ENCODE measurements at places on chromosomes 2 and 18.

DNA sequence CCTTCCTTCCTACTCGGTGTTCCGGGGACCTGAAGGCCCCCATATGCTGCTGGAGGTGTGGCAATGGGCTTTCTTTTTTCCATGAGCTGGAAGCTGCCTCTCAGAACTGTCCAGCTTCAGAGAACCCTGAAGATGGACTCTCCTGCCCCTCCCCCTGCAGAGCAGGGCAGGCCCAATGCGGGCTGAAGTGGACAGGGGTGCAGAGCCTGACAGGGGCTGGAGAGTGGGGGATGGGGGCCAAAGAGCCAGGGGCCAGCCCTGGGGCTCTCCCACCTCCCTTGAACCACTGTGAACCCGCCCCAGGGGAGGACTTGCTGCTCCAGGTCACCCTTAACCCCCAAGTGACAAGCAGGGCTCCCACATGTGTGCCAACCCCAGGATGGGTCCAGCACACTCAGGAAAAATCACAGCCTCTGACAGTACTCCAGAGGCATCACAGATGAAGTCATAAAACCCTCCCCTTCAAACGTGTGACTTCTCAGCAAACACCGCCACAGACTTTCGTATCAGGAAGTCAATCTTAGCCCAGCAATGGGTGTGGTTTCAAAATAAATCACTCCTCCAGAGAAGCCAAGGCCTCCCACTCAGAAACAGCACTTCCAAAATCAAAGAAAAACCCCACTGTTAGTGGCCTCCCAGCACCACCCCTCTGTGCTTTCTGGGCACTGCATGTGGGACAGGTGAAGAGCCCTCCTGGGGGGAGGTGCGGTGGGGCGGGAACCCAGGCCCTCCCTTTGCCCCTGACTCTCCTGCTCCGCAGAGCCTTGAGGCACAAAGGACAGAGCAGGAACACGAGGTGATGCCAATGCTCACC, 135.8 kb downstream of the HDAC4 start:
- DNase-seq: peak; percentile 84

DNA sequence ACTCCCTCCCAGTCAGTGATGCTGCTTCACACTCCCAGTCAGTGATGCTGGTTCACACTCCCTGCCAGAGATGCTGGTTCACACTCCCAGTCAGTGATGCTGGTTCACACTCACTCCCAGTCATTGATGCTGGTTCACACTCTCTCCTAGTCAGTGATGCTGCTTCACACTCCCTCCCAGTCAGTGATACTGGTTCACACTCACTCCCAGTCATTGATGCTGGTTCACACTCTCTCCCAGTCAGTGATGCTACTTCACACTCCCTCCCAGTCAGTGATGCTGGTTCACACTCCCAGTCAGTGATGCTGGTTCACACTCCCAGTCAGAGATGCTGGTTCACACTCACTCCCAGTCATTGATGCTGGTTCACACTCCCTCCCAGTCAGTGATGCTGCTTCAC, 34.3 kb upstream of the KCNG2 start:
- DNase-seq: no peak

- no peak for DNase-seq
These were observed 663.9 kb upstream of the CHAC2 start for GRCh38 chr2:53103679-53104078.

GRCh38 chr2:30981510-30981909, 156.7 kb downstream of the GALNT14 start:
- DNase-seq: no peak

GRCh38 chr18:72878143-72878542, 10.4 kb upstream of the NETO1 start:
- DNase-seq: no peak

DNA sequence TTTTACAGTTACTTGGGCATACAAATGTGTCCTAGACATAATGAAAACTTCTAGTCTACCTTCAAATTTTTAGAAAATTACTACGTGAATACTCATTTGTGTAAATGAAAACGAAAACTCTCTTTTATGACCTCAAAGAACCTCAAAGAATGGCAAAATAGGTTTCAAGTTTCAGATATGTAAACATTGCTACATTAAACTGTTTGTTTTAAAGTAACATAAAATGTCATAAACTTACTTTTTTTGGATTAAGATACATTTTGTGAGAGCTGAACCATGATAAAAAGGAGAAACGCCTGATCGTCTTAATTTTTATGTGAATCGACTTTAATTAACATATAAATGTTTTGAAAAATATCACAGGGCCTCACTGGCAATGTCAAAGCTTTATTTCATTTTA, 91.4 kb downstream of the PPP1R1C start:
- DNase-seq: no peak

GRCh38 chr2:151766437-151767153, 32.3 kb upstream of the NEB start:
- no peak for DNase-seq

GRCh38 chr18:38035193-38035592, 469.6 kb upstream of the CELF4 start:
- DNase-seq: no peak

- DNase-seq: no peak
These were observed 339.4 kb downstream of the DCC start for GRCh38 chr18:52679354-52679753.

DNA sequence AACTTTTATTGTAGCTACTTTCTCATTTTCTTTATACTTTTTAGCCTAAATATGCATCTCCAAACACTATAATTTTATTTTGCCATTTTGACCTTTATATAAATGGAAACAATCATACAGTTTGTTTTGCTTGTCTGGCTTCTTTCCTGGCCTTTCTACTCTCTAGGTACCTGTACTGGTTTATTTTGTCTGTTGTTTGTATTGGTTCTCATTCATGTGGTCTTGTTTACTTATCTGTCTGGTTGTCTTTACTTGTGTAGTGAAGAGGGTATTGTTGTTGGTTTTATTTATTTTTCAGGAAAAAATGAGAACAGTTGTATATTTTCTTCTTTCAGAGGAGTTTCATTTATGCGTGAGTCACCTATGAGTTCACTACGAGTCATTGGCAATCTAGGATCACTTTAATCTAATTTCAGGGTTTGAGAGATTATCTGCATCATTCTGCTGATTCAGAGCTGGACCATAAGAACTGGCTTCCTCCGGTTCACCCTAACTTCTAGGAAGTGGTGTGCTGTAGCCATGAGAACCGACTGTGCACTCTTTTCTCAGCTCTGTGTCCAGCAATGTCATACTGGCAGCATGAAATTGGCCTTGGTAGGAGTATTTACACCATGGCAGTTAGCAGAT, 33.1 kb upstream of the HDAC4 start:
- DNase-seq: no peak

DNA sequence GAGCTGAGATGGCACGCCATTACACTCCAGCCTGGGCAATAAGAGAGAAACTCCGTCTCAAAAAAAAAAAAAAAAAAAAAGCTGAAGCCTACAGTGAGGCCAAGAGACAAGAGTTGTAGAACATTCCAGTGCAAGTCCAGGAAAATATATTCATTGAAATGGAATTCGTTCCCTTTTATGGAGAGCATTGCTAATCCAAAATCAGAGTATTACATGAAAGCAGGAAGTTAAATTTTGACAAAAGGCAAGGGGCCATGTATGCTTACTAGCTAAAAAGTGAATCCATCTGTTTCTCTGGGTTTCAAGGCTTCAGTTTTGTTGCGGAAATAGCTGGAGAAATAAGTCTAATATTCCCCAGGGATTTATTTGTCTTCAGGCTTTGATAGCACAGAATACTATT, 471.7 kb downstream of the THSD7B start:
- DNase-seq: no peak

DNA sequence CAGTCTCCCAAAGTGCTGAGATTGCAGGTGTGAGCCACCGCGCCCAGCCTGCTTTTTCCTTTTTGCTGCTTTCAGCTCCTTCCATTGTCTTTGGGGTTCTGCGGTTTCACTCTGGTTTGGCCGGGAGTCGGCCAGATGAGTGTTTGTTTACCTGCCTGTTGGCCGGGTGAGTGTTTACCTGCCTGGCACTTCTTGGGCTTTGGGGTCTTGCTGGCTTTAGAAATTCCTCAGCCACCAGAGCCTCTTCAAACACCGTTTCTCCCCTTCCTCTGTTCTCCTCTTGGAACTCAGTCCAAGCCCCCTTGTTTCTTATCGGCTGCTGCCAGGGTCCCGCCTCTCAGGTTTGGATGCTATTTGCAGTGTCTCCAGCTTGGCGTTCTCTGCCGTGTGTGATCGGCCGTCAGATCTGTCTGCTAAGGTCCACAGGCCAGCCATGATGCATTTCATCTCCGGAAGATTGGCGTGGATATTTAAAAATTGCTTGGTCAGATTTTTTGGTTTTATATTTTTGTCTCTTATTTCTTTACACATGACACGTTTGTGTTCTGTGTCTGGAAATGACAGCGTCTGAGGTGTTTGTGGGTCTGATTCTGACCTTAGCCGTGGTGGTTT, 14.2 kb upstream of the GAL3ST2 start:
- DNase-seq: peak; percentile 58

DNA sequence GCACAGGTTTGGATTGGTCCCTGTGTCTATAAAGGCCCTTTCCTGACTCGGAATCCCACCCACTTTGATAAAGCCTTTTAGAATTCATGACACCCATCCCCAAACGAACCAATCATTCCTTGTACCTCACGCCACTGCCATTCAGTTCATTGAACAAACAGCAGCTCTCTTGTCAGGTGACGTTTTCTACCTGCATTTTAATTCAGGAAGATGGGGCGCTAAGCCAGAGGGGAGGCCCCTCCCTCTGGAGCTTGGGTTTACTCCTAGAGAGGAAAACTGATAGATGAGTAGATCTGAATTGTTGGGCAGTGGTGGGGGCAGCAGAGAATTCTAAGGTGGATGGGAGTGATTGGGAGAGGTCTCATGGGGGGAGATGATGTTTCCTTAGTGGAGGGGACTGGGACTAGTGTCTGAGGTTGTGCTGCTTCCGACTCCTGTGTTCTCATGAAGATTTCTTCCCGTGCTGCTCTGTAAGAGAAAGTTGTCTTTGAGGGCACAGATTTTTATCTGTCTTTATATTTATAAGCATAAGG, 9.6 kb downstream of the RRM2 start:
- no peak for DNase-seq

DNA sequence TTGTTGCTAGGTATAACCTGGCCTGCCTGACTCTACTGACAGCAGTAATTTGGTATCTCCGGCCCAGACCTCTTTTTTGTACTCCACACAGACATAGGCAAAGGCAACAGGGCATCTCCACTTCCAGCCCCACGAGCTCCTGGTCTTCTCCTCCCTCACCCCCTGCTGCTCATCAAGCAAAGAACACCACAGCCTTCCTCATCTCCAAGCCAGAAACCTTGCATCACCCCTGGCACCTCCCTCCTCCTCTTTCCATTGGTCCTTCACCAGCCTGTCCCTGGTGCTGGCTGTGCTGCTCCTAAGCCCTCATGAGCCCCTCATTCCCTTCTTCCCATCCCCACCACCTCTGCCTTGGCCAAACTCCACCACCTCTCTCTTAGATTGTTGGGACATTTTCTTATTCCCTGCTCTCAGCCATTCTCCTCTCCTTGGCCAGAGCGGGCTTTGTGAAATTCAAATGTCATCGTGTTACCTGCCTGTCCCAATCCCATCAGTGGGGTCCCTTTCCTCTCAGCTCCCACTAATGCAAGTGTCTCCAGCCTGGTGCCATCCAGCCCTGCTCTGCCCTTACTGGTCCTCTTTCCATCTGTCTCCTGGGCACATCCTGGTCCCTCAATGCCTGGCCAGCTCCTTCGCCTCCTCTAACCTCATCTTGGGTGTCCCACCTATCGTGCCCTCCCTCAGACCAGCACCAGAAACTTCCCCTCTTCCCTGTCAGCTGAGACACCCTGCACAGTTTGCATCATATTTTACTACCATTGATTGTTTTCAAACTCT, 77.4 kb downstream of the INHBB start:
- no peak for DNase-seq

DNA sequence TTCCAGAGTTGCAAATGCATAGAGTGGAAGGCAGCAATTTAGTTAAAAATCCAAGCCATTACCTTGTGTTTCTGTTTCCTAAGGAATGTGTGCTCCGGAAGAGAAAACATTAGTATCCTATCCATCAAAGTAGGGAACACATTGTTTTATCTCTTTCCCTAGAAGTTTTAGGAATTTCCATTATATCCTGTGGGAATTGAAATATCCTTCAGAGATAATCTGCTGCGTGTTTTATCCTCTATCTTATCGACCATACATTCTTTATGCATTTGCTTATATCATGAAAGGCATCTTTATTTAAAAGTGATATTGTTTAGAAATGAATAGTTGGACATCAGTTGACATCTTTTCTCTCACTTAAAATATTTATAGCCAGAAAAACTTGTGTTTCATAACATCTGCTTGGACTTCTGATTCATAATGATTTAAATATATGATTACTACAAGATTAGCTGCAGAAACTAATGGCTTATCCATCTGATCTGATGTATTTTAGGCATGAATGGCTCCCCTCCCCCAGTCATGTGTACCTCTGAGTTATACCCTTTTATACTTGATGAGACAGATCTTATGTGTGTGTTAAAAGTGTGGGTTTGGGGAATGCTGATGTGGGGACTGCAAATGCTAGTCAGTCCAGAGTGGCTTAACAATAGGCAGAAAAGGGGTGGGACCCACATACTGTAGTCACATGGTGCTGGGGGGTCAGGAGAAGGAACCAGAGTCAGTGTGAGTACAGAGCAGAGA, 136.2 kb upstream of the ARHGAP28 start:
- DNase-seq: no peak

- DNase-seq: no peak
These were observed 6.0 kb downstream of the COMMD1 start for GRCh38 chr2:61911510-61911909.

GRCh38 chr2:32118055-32118454, 47.6 kb upstream of the SLC30A6 start:
- no peak for DNase-seq

- no peak for DNase-seq
These were observed 134.4 kb upstream of the SEC11C start for GRCh38 chr18:59005262-59005661.

DNA sequence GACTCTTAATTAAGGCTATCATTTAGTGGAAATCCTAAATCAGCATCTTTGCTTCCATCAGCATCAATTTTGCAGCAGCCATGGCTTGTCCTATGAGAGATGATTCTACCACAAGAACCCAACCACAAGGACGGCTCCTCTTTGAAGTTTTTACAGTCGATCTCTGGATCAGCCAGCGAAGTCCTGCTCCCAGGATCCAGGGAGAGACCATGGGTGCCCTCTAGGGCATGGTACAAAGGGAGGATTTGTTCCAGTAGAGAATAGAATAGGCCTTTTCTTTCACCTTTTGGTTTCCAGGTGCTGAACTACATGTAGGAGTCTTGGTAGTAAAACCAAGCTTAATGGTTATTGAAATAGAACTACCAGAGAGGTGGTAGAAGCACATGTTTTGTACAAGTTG, 52.7 kb downstream of the TMEM200C start:
- no peak for DNase-seq

DNA sequence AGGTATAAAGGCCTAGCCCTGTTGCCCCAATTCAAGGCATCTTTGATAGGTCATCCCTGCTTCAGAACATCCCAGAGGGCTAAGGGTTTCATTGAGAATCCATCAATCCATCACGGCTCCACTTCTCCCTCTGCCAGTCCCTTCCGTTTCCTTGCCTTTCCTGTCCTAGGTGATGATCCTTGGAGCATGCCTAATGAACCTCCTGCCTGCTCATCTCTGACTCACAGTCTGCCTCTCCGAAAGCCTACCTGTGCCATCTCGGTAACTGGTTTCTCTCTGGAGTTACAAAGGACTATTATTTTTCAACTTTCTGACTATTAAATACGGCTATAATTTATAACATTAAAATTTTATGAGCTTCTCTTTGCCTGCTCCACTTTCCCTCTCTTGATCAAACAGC, 36.7 kb upstream of the OSBPL6 start:
- DNase-seq: no peak

- peak; percentile 55 for DNase-seq
These were observed 36.0 kb downstream of the SMAD7 start for GRCh38 chr18:48914581-48915251.

- DNase-seq: no peak
These were observed 462.9 kb downstream of the TXNL1 start for GRCh38 chr18:56175330-56176001.
